Stimulated activated CD8-positive, alpha-beta memory T cell treated with anti-CD3 and anti-CD28 coated beads, Interleukin-7, amount 100 ng/mL, for 4 hours (primary cell): ENCODE measurements at places on chromosomes 5 and 9.

DNA sequence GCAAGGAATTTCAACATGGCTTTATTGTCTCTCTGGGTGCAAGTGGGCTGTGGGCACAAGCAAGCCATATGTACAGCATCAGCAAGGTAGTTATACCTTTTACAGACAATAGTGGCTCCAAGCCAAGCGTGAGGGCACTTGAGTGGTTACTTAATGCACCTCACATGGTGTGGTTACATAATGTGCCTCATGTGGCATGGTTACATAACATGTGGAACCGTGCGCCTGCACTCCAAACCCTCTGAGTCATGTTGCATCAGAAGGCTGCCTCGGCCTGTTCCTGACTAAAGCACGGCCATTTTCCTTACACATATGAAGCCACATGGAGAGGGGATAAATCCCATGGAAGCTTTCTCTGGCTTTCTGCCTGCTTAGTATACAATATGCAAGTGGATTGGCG is 150.9 kb downstream of the OSTF1 start:
- no peak for DNase-seq

GRCh38 chr9:110821064-110821463 is 152.5 kb downstream of the MUSK start:
- no peak for DNase-seq

- no peak for DNase-seq
Observed at GRCh38 chr9:26723486-26723885, 169.1 kb downstream of the CAAP1 start.

GRCh38 chr9:91884696-91885687 is 65.0 kb downstream of the ROR2 start:
- DNase-seq, result no peak

DNA sequence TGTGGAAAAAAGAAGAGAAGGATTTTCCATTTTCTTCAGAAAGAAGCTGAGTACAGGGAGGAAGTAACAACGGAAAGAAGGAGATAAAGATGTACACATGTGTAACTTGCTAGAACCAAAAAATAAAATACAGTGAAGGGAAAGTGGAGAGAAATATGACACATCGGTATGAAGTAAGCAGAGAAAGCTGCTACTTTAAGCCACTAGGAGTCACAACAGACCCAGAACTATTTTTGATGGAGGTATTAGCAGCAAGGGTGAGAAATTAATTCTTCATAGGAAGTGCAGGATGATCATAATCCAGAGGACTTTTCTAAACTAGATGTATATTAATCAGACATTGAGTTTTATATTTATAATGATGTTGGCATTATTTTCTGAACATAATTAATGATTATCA is 88.5 kb downstream of the FAM174A start:
- no peak for DNase-seq

DNA sequence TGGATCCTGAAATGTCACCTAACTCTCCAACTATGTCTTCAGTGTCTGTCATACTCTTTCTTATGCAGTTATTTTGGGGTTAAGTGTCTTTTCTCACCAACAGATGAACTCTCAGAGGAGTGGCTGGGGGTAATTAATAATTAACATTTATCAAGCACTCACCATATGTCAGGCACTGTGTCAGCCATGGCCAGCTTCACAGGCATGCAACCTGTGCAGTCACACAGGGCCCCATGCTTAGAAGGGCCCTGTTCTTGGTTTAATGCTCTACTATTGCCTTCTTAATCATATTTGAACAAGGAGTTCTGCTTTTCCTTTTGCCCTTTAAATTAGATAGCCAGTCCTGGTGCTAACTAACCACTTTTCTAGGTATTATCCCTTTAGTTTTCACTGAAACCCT is 3.4 kb upstream of the GRPEL2 start:
- DNase-seq, result no peak

- DNase-seq, result no peak
Observed at GRCh38 chr9:93200989-93201334, 17.0 kb downstream of the WNK2 start.

GRCh38 chr5:145838276-145838675 is 3.1 kb upstream of the PRELID2 start:
- DNase-seq, result no peak

DNA sequence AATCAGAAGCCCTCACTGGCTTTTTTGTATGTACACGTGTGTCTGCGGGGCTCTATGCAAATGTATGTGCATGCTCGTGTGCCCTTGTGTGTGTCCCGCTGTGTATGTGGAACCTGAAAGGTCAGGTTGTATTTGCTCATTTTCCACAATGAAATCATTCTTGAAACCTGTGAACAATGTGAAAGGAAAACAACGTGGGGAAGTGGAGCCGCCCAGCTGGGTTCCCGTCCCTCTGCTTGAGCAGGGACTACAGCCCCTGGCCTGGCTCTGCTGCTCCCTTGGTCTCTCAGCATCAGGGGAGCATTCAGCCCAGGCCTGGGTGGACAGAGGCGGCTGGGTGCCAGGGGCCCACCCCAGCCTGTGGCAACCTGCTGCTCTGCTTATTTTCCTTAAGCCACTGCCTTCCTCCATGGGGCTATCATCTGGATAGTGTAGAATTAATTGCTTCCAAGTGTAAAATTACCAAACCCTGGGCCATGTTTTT is 3.0 kb downstream of the ECSCR start:
- DNase-seq, result no peak

DNA sequence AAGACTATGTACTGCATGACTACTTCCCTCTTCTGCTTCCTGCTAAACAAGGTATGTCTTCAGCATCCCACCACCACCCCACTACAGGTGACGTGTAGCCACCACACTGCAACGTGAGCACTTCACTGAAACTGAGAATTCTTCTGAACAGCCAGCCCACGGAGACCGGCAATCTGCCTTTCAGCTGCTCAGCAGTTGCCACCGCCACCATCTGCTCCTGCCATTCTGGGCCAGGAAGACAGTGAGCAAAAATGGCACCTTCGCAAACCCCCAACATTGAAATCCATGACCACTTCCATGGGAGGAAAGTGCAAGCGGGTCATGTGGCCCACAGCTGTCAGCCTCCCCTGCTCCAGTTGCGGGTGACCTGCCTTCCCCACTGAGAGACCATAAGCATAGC is 443.4 kb upstream of the ST8SIA4 start:
- no peak for DNase-seq

DNA sequence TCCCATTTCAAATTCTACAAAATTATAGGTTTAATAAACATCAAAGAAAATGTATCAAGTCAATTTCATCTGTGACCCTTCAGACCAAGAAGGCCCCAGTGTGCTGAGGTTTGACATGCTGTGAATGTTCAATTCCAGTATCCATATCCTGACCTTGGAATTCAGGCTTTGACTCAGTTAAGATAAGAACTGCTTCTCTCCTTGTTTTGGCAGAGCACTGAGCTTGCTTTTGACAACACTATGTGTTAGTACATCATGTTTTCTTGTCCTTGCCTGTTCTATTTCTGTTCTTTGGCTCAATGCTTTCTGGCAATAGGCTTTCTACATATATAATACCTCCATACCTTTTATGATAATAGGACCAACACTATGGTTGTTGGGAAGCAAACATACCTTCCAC is 105.6 kb downstream of the PLCXD3 start:
- DNase-seq, result no peak

GRCh38 chr9:120436983-120437475 is 142.9 kb downstream of the CDK5RAP2 start:
- DNase-seq, result no peak

- DNase-seq, result no peak
Observed at GRCh38 chr9:137987244-137988030, 109.9 kb downstream of the CACNA1B start.

GRCh38 chr9:122087406-122088200 is 5.5 kb downstream of the TTLL11 start:
- DNase-seq, result no peak

DNA sequence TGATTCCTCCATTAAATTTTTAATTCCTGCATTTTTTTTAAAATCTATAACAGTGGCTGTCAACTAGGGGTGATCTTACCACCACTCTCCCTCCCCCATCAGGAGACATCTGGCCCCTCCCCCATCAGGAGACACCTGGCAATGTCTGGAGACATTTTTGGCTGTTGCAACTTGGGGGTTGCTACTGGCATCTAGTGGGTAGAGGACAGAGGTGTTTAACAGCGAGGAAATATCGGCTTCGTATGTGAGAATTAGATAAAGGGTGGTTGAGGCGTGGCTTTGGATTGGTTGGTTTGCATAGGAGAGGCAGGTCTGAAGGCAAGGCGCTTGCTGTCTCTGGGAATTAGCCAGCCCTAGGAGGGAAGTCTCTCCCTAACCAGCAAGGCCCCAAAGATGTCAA is 10.5 kb downstream of the CDHR2 start:
- DNase-seq, result no peak

GRCh38 chr5:148497757-148498156 is 114.0 kb downstream of the FBXO38 start:
- no peak for DNase-seq

DNA sequence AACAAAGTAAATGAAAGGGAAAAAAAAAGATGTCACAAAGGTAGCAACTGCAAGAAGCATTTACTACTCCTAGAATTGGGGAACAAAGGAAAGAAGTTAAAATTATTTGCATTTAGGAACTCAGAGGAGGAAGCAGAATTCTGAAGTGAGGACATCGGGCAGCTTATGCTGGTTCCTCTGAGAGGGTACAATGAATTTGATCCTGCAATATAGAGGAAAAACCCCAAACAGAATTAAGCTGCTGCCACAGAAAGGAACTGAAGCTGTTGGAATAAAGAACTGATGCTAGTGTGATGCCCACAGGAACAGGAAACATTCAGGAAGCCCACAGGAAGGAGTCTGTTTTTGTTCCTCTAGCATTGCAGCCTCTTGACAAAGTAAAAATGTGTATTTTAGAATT is 22.3 kb upstream of the TBCA start:
- no peak for DNase-seq

DNA sequence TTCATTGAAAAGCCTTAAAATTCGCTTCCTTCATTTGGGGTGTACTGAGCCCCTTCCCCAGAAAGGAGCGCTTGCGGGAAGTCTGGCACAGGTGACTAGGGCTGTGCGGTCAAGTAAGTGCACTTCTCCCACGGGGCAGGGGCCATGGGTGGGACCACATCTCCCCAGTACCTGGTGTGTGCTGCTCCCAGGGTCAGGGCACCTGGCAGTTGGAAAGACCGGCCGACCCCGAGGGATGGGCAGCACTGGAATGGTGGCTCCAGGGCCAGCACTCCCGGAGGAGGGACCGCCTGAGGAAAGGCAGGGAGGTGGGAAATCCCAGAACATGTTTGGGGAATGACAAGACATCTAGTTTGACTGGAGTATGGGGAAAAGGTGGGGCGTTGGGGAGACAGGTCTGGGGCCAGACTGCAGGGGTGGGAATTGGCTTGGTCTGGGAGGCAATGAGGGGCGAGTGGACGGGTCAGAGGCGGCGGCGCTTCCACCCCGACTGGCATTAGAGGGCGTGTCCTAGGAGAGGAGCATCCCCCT is 727 bp upstream of the GLIPR2 start:
- no peak for DNase-seq

DNA sequence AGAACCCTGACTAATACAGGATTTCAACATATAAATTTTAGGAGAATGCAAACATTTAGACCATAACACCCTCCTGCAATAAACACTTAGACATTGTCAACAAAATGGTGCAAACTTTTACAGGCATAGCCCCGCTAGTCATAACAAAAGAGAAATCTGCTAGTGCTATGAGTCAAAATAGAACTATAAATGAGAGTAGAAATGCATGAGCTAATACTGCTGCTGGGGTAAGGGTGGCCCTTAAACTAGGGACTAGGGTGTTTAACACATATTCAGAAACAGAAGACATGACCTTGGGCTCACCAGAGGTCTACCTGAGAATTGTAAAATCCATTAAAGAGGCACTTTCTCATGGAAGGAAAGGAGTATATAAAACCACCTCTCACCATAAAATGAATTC is 131.6 kb downstream of the TLR4 start:
- DNase-seq, result no peak

DNA sequence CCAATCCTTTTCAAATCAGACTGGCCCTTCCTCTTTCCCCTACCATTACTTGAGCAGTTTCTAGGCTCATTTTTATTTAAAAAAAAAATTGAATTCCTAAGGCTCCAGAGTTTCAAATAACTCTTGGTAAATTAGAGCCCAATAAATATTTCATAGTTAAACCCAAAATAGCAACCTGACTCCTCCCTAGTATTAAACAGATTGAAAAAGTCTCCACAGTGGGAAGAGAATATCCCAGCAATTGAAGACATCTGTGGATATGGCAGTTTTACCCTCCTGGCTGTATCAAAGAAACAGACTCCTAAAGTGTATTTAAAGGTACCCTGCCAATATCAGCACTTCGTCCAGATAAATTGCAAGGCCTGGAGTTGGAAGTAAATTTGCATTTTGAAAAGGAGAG is 52.7 kb upstream of the GDNF start:
- no peak for DNase-seq

- DNase-seq, result no peak
Observed at GRCh38 chr9:133332381-133332730, 3.6 kb downstream of the SURF6 start.

DNA sequence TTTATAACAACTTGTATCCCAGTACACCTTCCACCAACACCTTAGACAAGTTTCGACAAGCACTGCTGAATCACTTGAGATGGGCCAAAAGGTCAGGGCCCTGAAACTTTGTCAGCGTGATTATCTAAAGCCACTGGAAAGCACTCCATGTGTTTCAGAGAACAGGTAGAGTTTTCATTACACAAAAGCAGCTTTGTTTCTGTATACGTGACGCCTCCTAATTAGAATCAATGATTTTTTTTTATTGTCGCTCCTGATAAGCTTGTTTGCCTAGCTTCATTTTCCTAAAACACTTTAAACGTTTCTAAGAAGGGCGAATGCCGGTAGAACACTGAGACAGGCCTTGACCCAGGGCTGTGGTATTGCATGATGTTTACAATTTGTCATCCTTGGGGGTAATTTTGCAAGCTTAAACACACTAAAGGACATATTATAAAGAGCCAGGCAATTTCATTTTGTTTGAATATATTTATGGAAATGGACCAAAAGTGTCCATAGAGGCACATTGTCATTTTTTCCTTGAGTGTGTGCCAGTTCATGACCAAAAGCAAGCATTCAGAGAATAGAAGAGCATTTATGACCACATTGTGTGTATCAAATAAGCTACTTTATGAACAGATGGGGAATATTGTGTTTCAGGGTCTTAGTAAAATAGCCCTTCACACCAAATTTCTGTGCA is 193.6 kb downstream of the GLIS3 start:
- no peak for DNase-seq

- DNase-seq, result no peak
Observed at GRCh38 chr5:32076699-32077695, 97.1 kb downstream of the GOLPH3 start.

DNA sequence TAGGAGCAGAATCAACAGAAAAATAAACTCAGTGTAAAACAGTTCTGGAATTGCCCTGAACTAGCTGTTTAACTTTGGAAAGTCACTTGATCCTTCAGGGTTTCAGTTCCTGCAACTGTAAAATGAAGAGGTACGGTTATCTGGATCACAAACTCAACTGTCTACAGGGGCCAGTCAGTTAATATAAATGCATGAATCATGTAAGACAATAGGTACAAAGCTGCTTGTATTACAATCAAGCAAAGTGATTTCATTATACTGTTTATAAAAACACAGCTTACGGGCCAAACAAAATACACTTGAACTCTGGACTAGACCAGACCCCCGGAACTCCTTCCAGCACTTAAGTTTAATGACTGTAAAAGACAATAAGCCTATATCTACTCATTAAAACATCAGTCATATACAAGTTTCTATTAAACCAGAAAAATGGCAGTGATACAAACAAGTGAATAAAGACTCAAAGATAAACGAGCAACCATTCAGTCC is 73.0 kb downstream of the MRPS27 start:
- no peak for DNase-seq
